ENCODE measurements at places on chromosomes 12 and 14. TPM values are rescaled to one million over a fixed set of nuclear protein-coding genes. Genes with fewer than 3 reads are reported as not detected.

The HOXC4 gene
- total RNA-seq: 4.1 TPM

The MUCL1 gene
- not detected for total RNA-seq

The ADAM21 gene
- 0.55 TPM for total RNA-seq

The SPIC gene
- not detected for total RNA-seq

The OR6C2 gene
- total RNA-seq: not detected

The CMA1 gene
- not detected for total RNA-seq

The RERGL gene
- total RNA-seq: not detected

The DDX23 gene
- 56.9 TPM for total RNA-seq

The NEUROD4 gene
- total RNA-seq: not detected

The IFNG-AS1 gene
- not detected for total RNA-seq

The DEPDC4 gene
- total RNA-seq: 0.62 TPM

The SLC6A15 gene
- total RNA-seq: 37.3 TPM

The LBHD2 gene
- not detected for total RNA-seq

The MAP3K9 gene
- 11.9 TPM for total RNA-seq

The NCKAP5L gene
- 19.5 TPM for total RNA-seq

The LLPH gene
- 18.5 TPM for total RNA-seq

The GPR132 gene
- total RNA-seq: not detected

The FITM1 gene
- not detected for total RNA-seq

The SERPINA5 gene
- total RNA-seq: not detected

The PFKM gene
- 50.0 TPM for total RNA-seq

The NGB gene
- total RNA-seq: not detected

The RDH12 gene
- 0.15 TPM for total RNA-seq
